ENCODE measurements at places on chromosomes 3 and 15. TPM values are rescaled to one million over a fixed set of nuclear protein-coding genes. Genes with fewer than 3 reads are reported as not detected.

Gene SUSD5
- 0.26 TPM for total RNA-seq

DNA sequence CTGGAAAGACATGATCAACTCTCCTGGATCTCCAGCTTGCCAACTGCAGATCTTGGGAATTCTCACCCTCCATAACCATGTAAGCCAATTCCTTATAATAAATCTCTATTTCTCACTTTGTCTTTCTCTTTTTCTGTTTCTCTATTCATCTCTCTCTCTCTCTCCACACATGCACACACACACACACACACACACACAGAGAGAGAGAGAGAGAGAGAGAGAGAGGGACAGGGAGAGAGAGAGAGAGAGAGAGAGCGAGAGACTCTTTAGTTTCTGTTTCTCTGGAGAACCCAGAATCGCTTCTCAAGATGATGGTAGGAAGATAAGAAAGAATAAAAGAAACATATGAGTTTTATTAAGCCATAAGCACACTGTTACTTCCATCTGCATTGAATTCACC is 111.9 kb downstream of the BCHE start:
- no peak for DNase-seq

DNA sequence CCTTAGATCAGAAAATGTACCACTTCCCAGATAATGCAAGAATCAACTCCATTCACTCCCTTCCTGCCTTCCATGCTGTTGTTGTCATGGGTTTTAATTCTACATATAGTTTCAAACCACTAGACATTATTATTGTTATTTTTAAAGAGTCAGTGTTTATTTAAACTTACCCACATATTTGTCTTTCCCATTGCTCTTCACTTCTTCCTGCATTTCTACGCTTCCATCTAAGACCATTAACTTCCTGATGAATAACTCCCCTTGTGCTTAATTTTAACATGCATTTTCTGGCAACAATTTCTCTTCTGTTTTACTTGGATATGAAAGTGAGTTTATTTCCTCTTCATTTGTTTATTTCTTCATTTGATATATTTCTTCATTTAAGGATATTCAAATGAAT is 127.1 kb upstream of the FHIT start:
- no peak for DNase-seq

DNA sequence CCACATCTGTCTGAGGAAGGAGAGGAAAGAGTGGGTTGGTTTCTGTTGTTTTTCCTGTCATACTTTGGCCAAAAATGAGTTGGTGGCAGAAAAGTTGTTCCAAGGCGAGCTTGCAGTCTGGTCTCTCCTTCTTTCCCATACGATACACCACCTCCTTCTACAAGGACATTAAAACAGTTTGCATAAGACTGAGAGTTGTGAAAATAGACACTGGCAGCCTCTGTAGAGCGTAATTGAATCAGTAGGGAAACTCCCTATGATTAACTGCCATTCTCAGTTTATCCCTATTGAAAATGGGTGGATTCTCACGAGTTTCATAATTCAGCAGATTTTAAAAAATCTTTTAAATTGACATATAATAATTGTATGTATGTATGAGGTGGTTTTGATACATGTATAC is 3.7 kb upstream of the LSG1 start:
- DNase-seq: no peak

DNA sequence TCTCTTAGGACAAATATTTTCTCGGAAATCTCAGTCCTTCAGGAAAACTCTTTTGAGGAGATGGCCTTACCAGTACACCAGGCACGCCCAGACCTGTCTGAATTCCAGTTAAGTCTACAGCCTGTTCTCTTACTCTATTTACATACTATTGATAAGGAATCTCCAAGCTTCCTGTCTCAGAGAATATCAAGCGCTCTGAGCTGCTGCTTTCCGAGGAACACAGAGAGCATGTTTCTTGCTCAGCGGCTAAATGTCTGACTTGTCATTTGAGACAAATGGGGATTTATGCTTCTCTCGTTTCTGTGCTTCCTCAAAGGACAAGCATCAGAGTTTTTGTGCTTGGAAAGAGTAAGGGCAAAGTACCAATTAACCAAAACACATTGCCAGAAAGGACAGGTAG is 112.4 kb upstream of the CCDC54 start:
- DNase-seq: no peak

- no peak for DNase-seq
Measured at GRCh38 chr3:10507331-10507730, 1.9 kb upstream of the ATP2B2 start.

DNA sequence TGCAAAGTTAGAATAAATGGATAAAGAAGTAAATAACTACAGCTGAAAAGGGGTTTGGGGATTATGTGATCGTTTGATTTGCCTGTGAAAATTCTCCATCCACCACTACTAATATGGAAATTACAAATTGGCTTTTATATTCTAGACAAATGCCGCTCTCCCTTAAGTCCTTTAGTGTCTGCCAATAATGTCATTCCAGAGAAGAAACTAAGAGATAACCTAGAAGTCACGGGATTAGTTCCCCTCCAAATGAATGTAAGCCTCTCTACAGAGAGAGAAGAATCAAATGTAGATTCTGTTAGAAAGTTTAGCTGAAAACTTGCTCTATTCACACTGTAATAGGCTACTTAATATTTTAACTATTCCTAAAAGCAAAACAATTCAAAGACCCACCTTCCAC is 92.0 kb downstream of the ALDH1A2 start:
- DNase-seq: no peak

- DNase-seq: no peak
Measured at GRCh38 chr3:9141928-9142289, 107.5 kb downstream of the SRGAP3 start.

- DNase-seq: no peak
Measured at GRCh38 chr15:98076021-98076816, 115.7 kb downstream of the ARRDC4 start.
